ENCODE measurements at places on chromosomes 5 and 9.

DNA sequence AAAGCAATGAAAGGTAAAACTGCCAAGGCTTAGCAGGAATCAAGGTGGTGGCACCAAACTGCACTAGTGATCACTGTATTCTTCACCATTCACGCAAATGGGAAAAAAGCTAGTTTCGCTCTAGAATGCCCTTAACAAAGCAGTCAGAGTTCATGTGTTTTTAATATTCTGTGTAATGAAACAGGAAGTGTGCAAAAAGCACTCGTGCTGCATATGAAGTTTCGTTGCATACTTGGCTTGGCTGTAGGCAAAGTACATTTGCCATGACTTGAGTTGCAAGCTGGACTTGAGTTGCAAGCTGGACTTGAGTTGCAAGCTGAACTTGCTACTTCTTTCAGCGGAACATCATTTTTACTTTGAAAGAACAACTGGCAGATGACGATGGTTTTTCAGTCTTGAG, 55.4 kb downstream of the FOXI1 start:
- no peak for DNase-seq

DNA sequence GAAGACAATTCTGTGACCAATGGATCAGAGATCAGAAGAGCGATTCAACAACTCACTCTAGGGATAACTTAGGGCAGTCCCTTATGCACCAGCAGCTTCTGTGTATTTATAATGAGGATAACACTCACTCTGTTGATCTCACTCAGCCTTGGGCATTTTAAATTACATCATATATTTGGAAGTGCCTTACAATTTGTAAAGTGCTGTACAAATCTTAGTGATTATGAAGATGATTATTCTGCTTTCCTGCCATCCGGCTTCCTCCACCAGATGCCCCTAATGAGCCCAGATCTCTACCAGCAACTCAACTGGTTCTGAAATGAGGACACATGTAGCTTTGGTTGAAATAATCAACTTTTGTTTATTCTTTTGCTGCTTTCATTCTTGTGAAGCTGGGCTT, 105.3 kb downstream of the PCSK1 start:
- DNase-seq: no peak

GRCh38 chr9:97559111-97559514, 57.6 kb downstream of the TMOD1 start:
- DNase-seq: no peak

- no peak for DNase-seq
Observed at GRCh38 chr9:78014776-78015175, 16.8 kb downstream of the GNAQ start.

- DNase-seq: no peak
Observed at GRCh38 chr9:16442622-16443021, 427.8 kb downstream of the BNC2 start.
